H7 (cell line): ENCODE measurements at places on chromosomes 2 and 18. TPM values are rescaled to one million over a fixed set of nuclear protein-coding genes. Genes with fewer than 3 reads are reported as not detected.

DNA sequence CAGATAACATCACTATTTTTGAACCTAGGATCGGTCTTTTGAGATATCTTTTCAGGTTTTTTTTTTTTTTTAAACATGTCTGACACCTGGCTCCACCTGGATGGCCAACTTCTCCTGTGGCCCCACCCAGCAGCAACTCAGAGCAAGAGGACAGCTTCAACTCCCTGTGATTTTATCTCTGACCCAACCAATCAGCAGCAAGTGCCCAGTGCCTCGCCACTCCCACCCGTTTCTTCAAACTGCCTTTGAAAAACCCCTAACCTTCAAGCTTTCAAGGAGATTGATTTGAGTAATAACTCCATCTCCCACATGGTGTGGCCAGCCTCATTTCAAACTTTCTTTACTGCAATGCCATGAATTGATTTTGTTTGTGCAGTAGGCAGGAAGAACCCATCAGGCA, 19.0 kb downstream of the MYO3B start:
- DNase-seq, result no peak

GRCh38 chr2:181152226-181152625, 171.8 kb downstream of the UBE2E3 start:
- DNase-seq, result no peak

The TCF7L1 gene
- 9.9 and 10.7 TPM in 2 replicates for total RNA-seq

DNA sequence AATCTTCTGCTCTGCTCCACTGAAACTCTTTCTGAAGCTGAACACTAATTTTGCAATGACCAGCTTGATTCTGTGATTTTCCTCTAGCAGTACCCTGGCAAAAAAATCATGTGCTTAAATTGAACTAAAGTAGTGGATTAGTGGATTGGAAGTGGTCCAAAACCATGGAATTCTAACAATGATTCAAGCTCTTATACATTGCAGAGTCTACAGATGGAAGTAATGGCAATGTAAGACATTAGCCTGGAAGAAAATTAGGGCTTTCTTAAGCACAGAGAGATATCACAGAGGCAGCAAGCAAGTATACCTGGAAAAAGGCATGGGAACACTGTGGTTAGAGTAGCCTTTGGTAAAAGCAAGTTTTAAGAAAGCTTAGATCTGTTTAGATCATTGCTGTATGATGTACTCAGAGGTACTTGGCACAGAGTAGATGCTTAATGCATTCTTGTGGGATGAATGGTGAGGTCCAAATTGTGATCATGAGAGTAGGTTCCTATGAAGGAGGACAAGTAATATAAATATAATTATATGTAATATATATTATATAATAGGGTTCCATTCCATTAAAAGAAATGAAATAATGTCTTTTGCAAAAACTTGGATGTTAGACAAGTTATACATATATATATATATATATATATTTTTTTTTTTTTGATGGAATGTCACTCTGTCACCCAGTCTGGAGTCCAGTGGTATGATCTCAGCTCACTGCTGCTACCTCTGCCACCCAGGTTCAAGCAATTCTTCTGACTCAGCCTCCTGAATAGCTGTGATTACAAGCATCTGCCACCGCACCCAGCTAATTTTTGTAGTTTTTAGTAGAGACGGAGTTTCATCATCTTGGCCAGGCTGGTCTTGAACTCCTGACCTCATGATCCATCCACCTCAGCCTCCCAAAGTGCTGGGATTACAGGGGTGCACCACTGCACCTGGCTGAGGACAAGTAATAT, 172.2 kb upstream of the SCN7A start:
- no peak for DNase-seq

GRCh38 chr18:58715540-58715939, 44.3 kb downstream of the MALT1 start:
- no peak for DNase-seq

DNA sequence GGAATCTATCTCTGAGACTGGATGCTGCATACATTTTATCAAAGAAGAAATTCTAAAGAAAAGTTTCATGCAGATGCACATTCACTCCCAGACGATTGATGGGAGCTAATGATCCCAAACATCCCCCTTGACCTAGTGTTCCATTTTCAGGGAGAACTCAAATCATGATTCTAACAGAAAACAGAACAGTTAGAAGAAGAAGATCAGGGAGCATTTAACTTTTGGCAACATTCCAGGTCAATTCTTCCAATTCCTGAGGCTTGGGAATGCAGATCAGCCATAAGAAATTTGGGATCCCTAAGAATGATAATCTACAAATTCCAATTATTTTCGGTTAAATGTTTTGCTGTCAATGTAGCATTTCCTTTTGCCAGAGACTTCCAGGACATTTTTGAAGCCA, 96.6 kb downstream of the CPO start:
- DNase-seq, result no peak

DNA sequence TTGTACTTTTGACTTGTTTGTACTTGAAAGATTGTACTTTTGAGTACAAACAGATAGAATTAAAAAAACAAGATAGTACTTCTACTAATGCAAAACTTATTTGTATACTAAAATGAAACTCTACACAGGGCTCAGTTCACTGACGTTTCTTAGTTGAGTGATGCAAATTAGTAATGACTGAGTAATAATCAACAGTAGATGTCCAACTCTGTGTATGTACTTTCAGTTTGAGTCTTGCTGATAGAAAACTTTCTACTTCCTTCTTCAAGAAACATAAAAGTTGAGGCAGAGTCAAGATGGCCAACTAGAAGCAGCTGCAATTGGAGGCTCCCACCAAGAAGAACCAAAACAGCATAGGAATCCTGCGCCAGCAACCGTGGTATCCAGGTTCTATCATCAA, 585.0 kb downstream of the NR4A2 start:
- DNase-seq, result no peak

DNA sequence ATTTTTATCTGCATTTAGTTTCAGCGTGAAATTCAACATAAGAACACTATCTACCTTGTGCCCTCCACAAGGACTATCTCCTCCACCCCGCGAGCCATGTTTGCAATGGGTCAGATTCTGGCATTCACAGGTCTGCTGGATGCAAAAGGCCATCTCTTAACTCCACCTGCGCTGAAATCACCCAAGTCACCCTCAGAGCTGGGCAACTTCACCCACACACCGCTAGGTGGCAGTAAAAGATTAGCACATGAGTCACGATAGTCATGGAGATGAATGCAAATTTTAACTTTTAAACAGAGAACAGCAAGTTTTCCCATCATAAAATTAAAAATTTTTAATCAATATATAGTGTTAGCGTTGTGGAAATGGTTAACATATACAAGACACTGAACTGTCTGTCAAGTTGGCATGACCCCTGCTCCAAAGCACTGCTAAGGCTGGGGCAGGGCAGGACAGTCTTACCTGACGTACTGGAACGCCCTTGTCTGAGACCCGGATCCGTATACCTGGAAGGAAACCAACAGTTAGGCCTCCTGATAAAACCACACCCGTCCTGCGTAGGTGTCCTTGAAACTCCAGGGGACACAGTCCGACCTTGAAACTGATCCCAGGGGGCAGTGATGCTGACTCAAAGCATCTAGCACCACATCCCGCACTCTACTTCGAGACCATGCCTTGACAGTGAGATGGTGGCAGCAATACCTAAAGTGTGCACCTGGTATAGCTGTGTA, 89.6 kb downstream of the UXS1 start:
- peak; percentile 84 for DNase-seq
